ENCODE measurements at places on chromosomes 4 and X. TPM values are rescaled to one million over a fixed set of nuclear protein-coding genes. Genes with fewer than 3 reads are reported as not detected.

GRCh38 chr4:88187766-88188165, 29.3 kb upstream of the ABCG2 start:
- H3K4me1 ChIP-seq = no peaks in the 10 kb centered on the region
- H3K27me3 ChIP-seq = peaks cover 3% of the 10 kb centered on the region

DNA sequence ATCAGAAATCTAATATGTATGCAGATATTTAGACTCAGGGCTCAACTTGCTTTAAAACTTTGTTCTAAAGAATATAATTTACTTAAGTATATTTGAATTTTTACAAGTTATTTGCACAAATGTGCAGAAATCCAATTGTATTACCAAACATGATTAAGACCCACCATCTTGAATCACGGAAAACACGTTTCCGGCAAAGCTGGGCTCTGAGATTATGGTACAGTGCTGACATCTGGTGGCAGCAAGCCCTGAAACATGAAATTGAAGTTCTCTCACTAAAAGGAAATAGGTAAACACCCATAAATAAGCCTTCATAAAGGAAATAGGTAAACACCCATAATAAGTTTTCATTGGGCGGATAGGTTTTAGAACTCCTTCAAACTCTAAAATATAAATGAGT, 98.3 kb upstream of the MAOA start:
- no peak overlapping the region for H3K27ac ChIP-seq
- H3K4me3 ChIP-seq = no peak overlapping the region
- no peaks in the 10 kb centered on the region for H3K27me3 ChIP-seq
- peak; percentile 18 for DNase-seq
- peaks cover 13% of the 10 kb centered on the region for H3K4me1 ChIP-seq

DNA sequence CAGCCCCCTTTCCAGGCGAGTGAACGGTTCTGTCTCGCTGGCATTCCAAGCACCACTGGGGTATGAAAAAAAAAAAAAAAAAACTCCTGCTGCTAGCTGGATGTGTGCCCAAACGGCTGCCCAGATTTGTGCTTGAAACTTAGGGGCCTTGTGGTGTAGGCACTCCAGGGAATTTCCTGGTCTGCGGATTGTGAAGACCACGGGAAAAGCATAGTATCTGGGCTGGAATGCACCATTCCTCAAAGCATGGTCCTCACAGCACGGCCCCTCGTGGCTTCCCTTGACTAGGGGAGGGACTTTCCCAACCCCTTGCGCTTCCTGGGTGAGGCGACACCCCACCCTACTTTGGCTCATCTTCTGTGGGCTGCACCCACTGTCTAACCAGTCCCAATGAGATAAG, 516.8 kb upstream of the FAM241A start:
- no peaks in the 10 kb centered on the region for H3K27me3 ChIP-seq
- no peaks in the 10 kb centered on the region for H3K36me3 ChIP-seq
- H3K4me1 ChIP-seq = no peaks in the 10 kb centered on the region
- no peak overlapping the region for H3K27ac ChIP-seq
- H3K4me3 ChIP-seq = no peak overlapping the region

GRCh38 chr4:129109965-129110824, 14.2 kb downstream of the C4orf33 start:
- no peak for DNase-seq
- H3K27me3 ChIP-seq = no peaks in the 10 kb centered on the region
- H3K4me1 ChIP-seq = no peaks in the 10 kb centered on the region
- H3K36me3 ChIP-seq = peaks cover 20% of the 10 kb centered on the region
- no peak overlapping the region for H3K27ac ChIP-seq

- H3K27ac ChIP-seq = no peak overlapping the region
- no peak for DNase-seq
- H3K27me3 ChIP-seq = no peaks in the 10 kb centered on the region
- no peaks in the 10 kb centered on the region for H3K4me1 ChIP-seq
- H3K4me3 ChIP-seq = no peak overlapping the region
- peaks cover 38% of the 10 kb centered on the region for H3K36me3 ChIP-seq
Measured at GRCh38 chrX:155094468-155095061, 23.3 kb downstream of the BRCC3 start.

GRCh38 chr4:97778174-97778573, 365.1 kb downstream of the STPG2 start:
- no peaks in the 10 kb centered on the region for H3K36me3 ChIP-seq
- no peaks in the 10 kb centered on the region for H3K4me1 ChIP-seq
- H3K27ac ChIP-seq = no peak overlapping the region
- no peaks in the 10 kb centered on the region for H3K27me3 ChIP-seq

GRCh38 chr4:18934197-18934596, 912.6 kb upstream of the LCORL start:
- no peak overlapping the region for H3K4me3 ChIP-seq
- no peaks in the 10 kb centered on the region for H3K27me3 ChIP-seq
- DNase-seq = no peak
- peaks cover 7% of the 10 kb centered on the region for H3K4me1 ChIP-seq
- no peaks in the 10 kb centered on the region for H3K36me3 ChIP-seq

GRCh38 chrX:139204898-139205667, 325.5 kb upstream of the F9 start:
- peaks cover 6% of the 10 kb centered on the region for H3K4me1 ChIP-seq
- H3K4me3 ChIP-seq = peak overlapping the region; percentile 74
- DNase-seq = no peak
- peaks cover 12% of the 10 kb centered on the region for H3K27me3 ChIP-seq

DNA sequence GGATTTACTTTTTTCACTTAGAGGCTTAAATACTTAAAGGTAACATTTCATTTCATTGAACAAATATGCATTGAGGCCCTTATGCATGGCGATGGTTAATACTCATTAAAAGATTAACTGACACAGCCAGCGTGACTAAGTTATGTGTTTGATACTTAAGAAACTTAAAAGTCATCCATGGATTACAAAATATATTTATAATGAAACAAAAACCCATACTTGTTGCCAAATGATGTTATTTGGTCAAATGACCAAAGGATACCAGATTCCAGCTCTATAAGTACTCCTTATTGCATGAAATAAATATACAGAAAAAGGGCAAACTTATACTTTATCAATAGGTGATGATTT, 26.7 kb downstream of the ZNF330 start:
- no peak overlapping the region for H3K4me3 ChIP-seq
- DNase-seq = no peak
- H3K27ac ChIP-seq = no peak overlapping the region

NUDT11 gene
- total RNA-seq = not detected

CSAG1 gene
- total RNA-seq = not detected
